NB4 (cell line): ENCODE measurements at places on chromosomes 4 and X.

DNA sequence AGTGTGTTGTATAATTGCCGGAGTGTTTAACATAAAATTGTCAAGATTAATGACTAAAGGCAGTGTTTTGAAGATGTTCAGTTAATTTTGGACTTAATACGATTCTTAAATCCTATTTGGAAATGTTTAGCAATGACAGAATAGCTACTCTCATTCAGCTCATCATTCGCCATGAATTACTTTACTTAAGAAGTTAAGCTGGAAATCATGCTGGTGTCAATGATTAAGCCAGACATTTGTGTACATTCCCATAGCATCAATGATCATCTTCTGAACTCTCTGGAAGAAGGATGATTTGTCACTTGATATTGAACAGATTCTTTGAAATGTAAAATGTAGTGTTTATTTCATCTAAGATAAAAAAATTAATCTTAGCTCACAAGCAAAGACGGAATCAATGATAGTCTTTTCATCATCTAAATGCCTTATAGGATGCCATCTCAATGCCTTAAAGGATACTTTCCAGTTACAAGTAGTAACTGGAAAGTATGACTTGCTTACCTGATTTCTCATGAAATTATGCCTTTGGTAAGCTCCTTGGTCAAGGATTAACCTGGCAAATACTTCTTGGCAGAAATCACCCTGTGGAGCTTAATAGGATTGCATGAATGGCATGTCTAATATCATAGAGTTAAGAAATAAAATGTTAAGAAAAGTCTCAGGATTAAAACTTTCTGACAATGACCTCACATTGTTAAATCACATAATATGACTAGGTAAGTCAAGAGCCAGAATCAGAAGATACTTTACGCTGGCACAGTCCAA lies 515.5 kb upstream of the AGA start:
- no peak for DNase-seq

DNA sequence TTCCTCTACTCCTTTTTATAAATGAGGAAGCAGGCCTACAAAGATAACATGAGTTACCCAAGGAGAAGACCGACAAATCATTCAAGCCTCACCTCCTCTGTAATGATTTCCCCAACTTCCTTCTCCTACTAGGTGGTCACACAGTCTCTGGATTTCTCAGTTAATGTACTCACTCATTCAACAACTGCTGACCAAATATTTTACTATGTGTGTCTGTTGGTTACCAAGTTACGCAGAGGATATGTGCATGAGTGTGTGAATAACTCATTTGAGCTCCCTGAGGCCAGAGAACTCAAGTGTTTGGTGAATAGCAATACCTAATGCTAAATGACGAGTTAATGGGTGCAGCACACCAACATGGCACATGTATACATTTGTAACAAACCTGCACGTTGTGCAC lies 10.4 kb downstream of the CASK start:
- DNase-seq = no peak

GRCh38 chr4:33914386-33914785 lies 2329.9 kb downstream of the ARAP2 start:
- DNase-seq = no peak

DNA sequence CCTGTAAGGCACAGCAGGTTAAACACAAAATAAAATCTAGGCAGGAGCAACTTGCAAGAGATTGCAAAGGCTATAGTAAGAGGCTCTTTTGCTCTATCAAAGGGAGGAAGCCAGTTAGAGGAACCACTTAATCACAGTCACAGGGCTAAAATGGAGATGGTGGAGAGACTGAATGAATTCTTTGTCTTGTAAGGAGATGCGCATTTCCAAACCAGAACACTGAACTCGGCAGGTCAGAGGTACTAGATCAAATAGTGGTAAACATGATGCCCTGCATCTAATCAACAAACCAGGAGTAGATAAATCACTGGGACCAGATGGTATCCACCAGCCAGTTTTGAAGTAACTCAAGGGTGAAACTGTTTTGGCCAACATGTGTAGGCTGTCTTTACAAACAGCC lies 55.8 kb downstream of the GPC4 start:
- no peak for DNase-seq

DNA sequence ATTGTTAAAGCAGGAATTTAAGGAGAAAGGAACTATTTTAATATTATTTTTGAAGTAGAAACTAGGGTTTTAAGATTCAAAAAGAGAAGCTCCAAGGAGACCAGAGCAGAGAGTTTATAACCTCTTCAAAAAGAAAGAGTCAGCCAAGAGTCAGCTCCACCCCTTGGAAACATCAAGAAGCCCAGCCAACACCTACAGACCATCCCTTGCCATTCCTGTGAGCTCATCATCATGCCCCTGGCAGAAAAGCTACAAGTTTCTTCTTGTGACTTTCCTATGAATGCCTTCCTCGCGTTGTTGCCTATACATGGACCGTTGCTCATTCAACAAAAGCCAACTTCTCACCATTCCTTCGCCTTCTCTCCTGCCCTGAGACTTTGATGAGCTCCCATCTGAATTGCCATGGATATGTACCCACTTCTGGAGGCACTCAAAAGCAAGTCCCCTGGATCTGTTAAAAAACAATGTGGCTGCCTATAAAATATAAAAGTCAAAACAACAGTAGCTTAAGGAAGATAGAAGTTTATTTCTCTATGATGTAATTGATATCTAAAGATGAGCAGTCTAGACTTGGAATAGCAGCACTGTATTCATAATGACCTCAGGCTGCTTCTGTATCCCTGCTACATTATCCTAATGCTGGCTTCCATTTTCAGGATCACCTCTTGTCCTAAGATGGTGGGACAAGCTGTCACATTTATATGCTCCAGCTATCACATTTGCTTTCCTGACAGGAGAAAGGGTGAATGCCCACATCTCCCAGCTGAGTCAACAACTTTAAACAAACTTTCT lies 20.3 kb downstream of the PLRG1 start:
- DNase-seq = no peak

GRCh38 chr4:73936969-73937368 lies 44.9 kb downstream of the PF4 start:
- DNase-seq = no peak

DNA sequence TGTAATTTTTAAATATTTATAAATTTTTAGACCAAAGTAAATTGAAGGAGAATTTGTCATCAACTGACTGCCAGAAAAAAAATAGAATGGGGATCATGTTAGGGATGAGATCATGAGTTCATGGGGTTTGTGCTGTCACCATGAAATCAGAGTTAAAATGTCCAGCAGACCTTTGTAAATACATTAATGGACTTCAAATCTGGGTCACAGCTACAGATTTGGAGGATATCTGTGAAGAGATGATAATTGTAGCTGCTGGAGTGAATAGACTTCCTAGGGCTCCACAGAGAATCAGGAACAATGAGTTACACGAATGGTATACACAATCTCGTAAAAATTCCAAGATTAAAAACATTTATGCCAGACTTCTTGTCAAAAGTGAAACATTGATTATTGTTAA lies 6.6 kb downstream of the FSTL5 start:
- DNase-seq = no peak

- DNase-seq = peak; percentile 27
Observed at GRCh38 chr4:24476282-24476681, 108.1 kb downstream of the DHX15 start.

DNA sequence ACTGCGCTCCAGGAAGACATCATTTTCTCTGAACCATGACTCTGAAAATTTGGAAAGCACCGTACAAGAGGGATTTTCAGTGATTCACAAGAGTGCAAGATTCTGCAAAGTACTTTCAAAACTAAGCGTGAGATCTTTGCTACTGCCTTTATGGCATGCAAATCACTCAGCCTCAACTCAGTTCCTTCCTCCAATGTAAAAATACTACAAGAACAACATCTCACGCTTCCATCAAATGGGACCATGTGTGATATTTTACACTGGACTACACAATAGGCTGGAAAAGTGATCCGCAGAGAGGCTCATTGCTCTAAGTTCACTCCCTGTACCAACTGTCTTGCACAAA lies 674 bp upstream of the IL15 start:
- DNase-seq = no peak

GRCh38 chr4:149700272-149700671 lies 115.4 kb downstream of the IQCM start:
- DNase-seq = no peak

- DNase-seq = peak; percentile 2
Observed at GRCh38 chr4:96016634-96017299, 176.9 kb downstream of the PDHA2 start.

DNA sequence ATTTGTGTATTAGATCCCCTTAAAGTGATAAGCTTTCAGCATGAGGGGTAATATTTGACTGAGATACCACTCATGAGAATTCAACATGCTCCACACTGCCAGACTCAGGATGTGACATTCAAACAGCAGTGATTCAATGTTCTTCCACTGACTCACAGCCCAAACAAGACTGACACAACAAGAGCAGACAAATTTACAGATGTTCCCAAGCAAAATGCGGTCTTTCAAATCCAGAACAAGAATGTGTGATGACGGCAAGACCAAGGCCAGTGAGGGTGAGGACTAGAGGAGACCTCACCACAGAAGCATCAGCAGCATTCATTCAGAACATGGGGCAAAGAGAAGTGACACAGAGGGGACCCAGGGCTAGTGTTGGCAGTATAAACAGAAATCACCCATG lies 99.3 kb upstream of the GRIA3 start:
- no peak for DNase-seq

DNA sequence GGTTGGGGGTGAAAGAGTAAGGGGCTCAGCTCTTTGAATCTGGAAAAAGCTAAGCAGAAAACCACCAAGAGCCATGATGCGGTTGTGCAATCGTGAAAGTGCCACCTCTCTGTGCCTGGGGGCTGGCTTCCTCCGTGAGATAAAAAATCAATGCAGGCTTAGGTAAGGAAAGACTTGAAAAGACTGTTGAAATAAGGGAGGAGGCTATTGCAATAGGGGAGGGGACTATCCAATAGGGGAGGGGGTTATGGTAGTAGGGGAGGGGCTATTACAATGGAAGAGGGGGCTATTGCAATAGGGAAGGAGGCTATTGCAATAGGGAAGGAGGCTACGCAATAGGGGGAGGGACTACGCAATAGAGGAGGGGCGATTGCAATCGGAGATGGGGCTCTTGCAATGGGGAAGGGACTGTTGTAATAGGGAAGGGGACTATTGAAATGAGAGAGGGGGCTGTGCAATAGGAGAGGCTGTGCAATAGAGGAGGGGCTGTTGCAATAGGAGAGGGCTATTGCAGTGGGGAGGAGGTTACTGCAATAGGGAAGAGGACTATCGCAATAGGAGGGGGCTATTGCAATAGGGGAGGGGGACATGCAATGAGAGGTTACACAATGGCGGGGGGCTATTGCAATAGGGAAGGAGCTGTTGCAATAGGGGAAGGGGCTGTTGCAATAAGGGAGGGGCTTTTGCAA lies 162.3 kb upstream of the PSAPL1 start:
- DNase-seq = peak; percentile 52

DNA sequence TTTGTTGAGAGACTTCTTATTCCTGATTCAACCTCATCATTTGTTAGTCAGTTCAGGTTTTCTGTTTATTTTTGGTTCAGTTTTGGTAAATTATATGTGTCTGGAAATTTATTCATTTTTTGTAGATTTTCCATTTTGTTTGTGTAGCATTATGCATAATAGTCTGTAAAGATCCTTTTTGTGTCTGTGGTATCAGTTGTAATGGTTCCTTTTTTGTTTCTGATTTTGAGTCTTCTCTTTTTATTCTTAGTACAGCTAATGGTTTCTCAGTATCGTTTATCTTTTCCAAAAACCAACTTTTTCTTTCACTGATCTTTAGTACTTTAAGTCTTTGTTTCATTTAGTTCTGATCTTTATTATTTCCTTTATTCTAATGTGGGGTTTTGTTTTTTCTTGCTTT lies 61.4 kb downstream of the NWD2 start:
- DNase-seq = no peak
